Activated CD4-positive, alpha-beta memory T cell treated with anti-CD3 and anti-CD28 coated beads for 36 hours (primary cell): ENCODE measurements at places on chromosomes 5 and 9.

DNA sequence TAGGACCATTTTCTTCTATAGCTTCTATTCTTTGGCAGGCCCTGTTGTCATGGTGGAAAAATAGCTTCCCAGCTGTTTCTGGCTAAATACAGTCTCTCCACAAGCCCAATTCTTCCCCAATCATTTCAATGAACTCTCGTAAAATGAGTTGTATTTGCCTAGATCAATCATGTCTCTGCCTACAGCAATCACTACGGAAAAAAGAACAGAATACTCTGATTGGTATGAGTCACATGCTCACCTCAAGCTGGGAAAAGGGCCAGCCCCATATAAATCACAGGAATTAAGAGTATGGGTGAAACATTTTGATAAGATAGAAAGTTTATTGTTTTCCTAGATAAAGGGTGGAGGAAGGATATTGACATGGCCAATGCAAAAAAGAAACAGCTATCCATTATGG, 711.4 kb downstream of the EFNA5 start:
- DNase-seq: no peak
- H3K4me3 ChIP-seq: no peak overlapping the region
- no peak overlapping the region for H3K27ac ChIP-seq
- H3K4me1 ChIP-seq: no peaks in the 10 kb centered on the region

- DNase-seq: no peak
- H3K27ac ChIP-seq: no peak overlapping the region
- H3K4me1 ChIP-seq: no peaks in the 10 kb centered on the region
- H3K4me3 ChIP-seq: no peak overlapping the region
- no peaks in the 10 kb centered on the region for H3K36me3 ChIP-seq
- peaks cover 5% of the 10 kb centered on the region for H3K27me3 ChIP-seq
These were observed 93.1 kb downstream of the GABBR2 start for GRCh38 chr9:98615633-98616032.

DNA sequence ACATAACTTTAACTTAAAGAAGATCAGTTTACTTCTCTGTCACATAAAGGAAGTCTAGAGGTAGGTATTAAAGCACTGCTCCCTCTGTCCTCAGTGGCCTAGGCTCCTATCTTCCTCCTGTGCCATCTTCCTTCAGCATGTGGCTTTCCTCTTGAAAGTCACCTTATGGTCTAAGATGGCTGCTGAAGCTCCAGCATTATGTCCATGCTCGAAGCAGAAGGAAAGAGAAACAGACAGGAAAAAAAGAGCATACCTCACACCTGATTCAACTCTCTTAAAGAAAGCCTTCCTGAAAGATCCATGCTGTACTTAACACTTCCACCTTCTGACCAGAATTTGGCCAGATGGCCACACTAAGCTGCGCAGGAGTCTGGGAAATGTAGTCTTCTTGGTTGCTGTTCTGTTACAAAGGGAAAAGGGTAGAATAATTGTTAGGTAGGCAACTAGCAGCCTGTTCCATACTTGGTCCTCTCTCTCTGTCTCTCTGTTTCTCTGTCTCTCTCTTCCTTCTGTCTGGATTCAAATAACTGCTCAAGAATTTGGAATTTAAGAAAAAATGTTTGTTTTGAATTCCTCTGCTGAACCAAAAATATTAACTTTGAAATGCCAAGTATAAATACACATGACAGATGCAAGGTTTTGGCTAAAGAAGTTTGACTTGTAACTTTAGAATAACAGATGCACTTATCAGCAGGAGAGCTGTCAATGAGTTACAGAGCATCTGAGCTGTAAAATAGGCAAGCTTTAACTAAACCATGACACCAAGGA, 16.0 kb downstream of the TMEM174 start:
- H3K4me3 ChIP-seq: no peak overlapping the region
- H3K36me3 ChIP-seq: peaks cover 3% of the 10 kb centered on the region
- no peak for DNase-seq
- no peak overlapping the region for H3K27ac ChIP-seq
- peaks cover 41% of the 10 kb centered on the region for H3K27me3 ChIP-seq

GRCh38 chr9:109001275-109001676, 12.0 kb downstream of the CTNNAL1 start:
- peaks cover 9% of the 10 kb centered on the region for H3K4me1 ChIP-seq
- H3K4me3 ChIP-seq: no peak overlapping the region
- no peak for DNase-seq
- H3K27me3 ChIP-seq: no peaks in the 10 kb centered on the region

DNA sequence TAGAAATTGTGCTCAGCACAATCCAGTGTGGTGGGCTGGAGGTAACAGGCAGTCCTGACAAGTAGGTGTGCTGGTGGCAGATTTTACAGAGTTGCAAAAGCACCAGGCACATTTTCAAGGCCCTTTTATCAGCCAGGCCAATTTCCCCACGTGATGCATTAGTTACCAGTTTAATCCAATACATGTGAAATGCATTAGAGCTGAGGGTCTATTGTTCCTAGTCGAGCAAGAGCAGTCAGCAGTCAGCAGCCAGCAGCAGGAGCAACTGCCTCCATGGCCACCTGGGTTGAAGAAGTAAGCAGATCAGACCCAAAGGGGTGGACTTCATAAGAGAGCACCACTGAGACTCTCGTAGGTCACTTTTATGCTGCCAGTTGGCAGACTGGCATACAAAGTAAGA, 76.7 kb downstream of the EPB41L4A start:
- no peak overlapping the region for H3K27ac ChIP-seq
- H3K36me3 ChIP-seq: no peaks in the 10 kb centered on the region
- no peak overlapping the region for H3K4me3 ChIP-seq
- no peaks in the 10 kb centered on the region for H3K4me1 ChIP-seq

DNA sequence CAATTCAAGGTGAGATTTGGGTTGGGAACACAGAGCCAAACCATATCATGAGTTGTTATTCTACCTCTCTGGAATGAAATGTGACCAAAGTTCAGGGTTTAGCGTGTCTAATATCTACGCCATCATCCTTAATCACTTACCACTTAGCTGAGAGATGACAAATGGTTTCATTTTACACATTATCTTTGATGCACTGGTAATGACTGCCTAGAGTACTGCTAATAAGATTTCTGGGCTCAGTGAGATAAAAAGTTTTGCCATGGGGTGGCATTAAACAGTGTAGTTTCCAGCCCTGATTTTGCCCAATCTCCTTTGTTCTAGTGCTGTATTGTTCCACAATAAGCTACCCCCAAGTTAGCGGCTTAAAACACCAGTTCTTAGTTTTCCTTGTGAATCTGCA, 367.2 kb downstream of the MLLT3 start:
- H3K27me3 ChIP-seq: no peaks in the 10 kb centered on the region
- H3K4me1 ChIP-seq: peaks cover 32% of the 10 kb centered on the region
- no peaks in the 10 kb centered on the region for H3K36me3 ChIP-seq
- no peak overlapping the region for H3K4me3 ChIP-seq
- no peak for DNase-seq

- H3K27me3 ChIP-seq: no peaks in the 10 kb centered on the region
- H3K27ac ChIP-seq: no peak overlapping the region
These were observed 524.9 kb upstream of the ITGA1 start for GRCh38 chr5:52262844-52263243.

DNA sequence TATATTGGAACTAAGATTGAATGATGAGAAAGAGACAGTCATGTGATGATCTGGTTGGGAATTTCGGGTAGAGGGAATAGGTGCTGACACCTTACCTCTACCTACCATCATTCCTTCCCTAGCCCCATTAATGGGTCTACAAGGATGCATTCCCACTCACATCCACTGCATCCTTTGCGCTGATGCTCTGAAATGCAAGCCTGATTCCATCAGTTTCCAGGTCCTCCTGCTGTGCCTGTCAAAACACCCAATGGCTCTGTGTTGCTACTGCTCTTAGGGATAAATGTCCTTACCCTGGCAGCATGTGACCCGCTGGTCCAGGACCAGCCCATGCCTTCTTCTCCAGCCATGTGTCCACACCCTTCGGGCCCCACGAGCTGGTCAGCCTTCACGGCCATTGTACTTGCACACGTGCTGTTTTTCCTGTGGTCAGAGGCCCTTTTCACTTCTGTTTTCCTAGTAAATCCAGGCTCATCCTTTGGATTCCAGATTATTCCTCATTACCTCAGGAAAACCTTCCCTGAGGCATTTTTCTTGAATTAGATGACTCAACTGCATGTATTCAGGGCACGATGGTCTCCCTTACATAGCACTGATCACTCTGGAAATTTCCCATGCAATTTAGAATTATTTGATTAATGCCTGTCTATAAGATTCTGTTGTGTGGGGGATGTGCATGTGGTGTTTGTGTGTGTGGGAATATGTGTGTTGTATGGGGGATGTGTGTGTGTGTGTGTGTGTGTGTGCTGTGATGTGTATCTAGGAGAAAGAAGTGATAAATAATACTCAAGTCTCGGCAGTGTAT, 185.0 kb downstream of the DIRAS2 start:
- peaks cover 14% of the 10 kb centered on the region for H3K27me3 ChIP-seq
- H3K4me1 ChIP-seq: no peaks in the 10 kb centered on the region
- no peak overlapping the region for H3K4me3 ChIP-seq
- no peaks in the 10 kb centered on the region for H3K36me3 ChIP-seq

- H3K4me3 ChIP-seq: no peak overlapping the region
- DNase-seq: no peak
- no peaks in the 10 kb centered on the region for H3K4me1 ChIP-seq
- no peak overlapping the region for H3K27ac ChIP-seq
- peaks cover 2% of the 10 kb centered on the region for H3K27me3 ChIP-seq
These were observed 379.9 kb upstream of the DMAC1 start for GRCh38 chr9:8179381-8180053.

- DNase-seq: no peak
- H3K36me3 ChIP-seq: no peaks in the 10 kb centered on the region
- H3K27me3 ChIP-seq: peaks cover 26% of the 10 kb centered on the region
- H3K27ac ChIP-seq: no peak overlapping the region
These were observed 36.7 kb downstream of the PAX5 start for GRCh38 chr9:36997414-36997813.

GRCh38 chr9:19493174-19493811, 84.5 kb downstream of the ACER2 start:
- no peaks in the 10 kb centered on the region for H3K27me3 ChIP-seq

GRCh38 chr5:110925398-110925797, 146.1 kb upstream of the TSLP start:
- no peak overlapping the region for H3K4me3 ChIP-seq
- H3K27me3 ChIP-seq: peaks cover 8% of the 10 kb centered on the region
- no peaks in the 10 kb centered on the region for H3K4me1 ChIP-seq

DNA sequence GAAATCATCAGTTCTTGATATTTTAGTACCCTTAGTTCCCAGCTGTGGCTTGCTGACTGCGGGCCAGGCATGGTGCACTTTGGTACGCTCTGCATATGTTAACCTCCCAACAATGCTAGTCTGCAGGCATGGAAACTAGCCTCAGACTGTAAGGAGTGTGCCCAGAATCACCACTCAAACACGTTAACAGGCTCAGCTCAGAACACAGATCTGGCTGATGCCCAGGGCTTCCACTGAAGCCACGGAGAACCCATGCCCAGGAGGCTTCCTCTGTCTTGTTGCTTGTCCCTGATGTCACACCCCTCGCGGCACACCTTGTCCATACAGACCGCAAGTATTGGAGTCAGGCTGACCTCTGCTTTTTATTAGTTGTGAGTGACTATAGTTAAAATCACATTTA, 187.2 kb upstream of the OTULINL start:
- no peak overlapping the region for H3K27ac ChIP-seq
- peaks cover 3% of the 10 kb centered on the region for H3K36me3 ChIP-seq
- no peak for DNase-seq
- H3K4me1 ChIP-seq: no peaks in the 10 kb centered on the region
- H3K4me3 ChIP-seq: no peak overlapping the region

DNA sequence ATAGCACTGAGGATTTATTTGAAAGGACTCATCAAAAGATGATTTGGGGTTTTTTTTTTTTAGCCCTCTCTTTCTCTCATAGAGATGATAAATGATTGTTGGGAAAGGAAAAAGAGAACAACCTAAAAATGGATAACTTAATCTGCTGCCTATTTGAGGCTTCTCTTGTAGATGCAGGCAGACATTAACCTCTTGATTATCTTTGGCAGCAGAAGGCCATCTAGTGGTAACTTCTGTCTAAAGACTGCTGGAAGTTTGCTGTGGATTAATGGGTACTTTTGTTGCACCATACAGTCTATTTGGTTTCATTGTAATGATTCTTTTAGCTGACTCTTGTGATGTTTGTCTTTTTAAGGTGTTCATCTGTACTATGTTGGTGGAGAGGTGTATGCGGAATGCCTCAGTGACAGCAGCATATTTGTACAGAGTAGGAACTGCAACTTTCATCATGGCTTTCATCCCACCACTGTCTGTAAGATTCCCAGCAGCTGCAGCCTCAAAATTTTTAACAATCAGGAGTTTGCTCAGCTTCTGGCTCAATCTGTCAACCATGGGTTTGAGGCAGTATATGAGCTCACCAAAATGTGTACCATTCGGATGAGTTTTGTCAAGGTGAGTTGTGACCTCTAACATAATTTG, 18.8 kb downstream of the SMIM32 start:
- H3K4me1 ChIP-seq: no peaks in the 10 kb centered on the region
- no peak for DNase-seq
- no peak overlapping the region for H3K4me3 ChIP-seq
- peaks cover 11% of the 10 kb centered on the region for H3K36me3 ChIP-seq
- no peak overlapping the region for H3K27ac ChIP-seq
- no peaks in the 10 kb centered on the region for H3K27me3 ChIP-seq

- no peak overlapping the region for H3K27ac ChIP-seq
- no peaks in the 10 kb centered on the region for H3K27me3 ChIP-seq
- H3K4me1 ChIP-seq: peaks cover 3% of the 10 kb centered on the region
These were observed 68.4 kb upstream of the SLC1A1 start for GRCh38 chr9:4421847-4422246.

DNA sequence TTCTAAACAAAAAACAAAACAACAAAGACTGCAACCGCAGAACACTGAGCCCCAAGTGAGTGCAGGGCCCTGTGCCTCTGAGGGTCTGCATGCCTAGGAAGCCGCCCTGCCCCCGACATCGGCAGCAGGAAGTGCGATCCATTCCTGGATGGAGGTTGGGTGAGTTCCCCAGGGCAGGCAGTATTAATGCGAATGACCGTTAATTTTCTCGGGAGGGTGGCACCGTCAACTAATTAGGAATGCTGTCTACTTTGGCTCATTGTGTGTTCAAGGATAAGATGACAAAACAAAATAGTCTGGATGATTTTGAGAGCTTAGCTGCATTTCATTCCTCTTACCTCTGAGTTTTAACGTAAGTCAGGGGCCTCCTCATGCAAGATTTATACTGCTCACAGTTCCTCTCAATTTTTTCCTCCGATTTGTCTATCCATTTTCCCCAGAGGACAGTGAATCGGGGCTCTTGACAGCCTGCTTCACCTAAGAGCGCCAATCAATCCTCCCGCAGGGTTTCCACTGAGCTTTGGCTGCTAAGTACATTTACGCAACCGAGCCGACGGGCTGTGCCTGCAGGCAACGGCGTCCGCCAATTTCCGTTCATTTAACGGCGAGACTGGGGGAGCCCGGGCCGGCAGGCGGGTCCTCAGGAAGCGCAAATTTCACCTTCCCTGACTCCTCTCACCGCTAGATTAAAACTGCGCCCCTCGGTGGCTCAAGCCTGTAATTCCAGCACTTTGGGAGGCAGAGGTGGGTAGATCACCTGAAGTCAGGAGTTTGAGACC, 2.9 kb upstream of the NXNL2 start:
- peaks cover 29% of the 10 kb centered on the region for H3K27me3 ChIP-seq
- no peaks in the 10 kb centered on the region for H3K36me3 ChIP-seq

GRCh38 chr9:22307013-22307711, 139.5 kb upstream of the DMRTA1 start:
- H3K4me1 ChIP-seq: no peaks in the 10 kb centered on the region
- H3K36me3 ChIP-seq: no peaks in the 10 kb centered on the region
- no peak for DNase-seq
